CD4-positive, alpha-beta T cell treated with Interleukin-15 for 1 hour (primary cell): ENCODE measurements at places on chromosomes 5 and 9.

GRCh38 chr9:72949244-72949582 is 3.6 kb downstream of the ALDH1A1 start:
- no peak for DNase-seq

- no peak for DNase-seq
Measured at GRCh38 chr9:125771037-125771436, 23.9 kb downstream of the PBX3 start.

- no peak for DNase-seq
Measured at GRCh38 chr5:154517181-154517580, 39.2 kb upstream of the HAND1 start.

DNA sequence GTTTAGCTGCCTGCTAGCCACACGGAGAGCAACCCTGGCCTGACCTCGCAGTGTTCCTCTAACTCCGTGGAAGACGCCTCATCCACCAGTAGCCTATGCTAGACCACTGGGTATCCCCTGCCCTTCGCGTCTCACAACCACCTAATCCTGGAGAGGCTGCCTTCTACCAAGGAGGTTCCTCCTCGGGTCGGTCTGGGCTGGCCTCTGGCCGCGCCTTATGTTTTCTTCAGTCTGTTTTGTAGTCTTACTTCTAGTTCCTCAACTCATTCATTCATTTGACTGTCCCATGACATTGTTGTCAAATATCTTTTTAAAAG is 1.6 kb upstream of the TPM2 start:
- no peak for DNase-seq

GRCh38 chr5:115775999-115776398 is 40.5 kb downstream of the CDO1 start:
- DNase-seq, result no peak

DNA sequence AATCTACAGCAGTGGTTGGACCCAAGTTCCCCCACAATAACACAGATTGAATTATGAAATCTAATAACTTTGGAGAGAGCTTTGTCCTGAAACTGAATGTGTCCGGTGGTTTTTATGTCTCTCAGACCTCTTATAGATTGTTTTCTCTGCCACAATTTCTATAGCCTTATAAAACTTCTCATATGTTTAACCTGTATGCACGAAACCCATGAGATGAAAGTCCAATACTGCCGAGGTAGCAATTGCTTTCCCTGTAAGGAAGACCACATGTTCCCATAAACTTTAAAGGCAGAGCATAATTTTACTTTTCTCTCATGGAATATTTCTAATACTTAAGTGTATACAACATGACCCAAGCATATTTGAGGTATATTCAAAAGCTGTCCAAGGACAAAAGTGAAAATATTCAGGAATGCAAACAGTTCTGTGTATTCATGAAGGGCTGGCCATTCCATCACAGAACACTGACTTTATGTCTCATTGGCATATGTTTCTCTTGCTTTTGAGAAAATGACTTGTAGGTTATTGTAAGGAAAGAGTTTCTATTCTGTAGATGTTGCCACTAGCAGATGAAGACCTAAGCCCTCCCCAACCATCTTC is 94.4 kb upstream of the TLE4 start:
- DNase-seq, result no peak

GRCh38 chr5:65858316-65858715 is 68.1 kb upstream of the ERBIN start:
- no peak for DNase-seq

DNA sequence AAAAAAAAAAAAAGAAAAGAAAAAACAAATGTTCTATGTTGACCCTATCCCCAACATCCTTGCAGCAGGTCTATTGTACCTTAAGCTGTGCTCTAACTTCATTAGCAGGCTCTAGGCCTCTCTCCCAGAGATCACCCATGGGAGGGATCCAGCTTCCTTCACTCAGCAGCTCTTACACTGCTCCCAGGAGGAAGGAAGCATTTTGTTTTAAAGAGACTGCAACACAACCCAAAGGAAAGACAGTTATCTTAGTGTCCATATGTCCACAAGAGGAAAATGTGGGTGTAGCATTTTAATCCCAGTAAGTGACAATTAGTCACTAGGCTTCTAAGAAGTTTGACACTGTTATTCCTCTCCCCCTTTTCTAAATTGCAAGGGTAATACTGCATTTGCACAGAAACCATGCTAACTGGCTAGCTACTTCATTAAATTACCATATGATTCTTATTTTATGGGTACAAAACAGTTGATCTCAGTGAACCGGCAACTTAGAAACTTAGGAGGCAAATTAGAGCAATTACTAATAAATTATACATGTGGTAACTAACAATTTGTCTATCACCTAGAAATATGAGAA is 58.8 kb downstream of the MARCHF3 start:
- no peak for DNase-seq

- no peak for DNase-seq
Measured at GRCh38 chr5:109694451-109694891, 4.7 kb downstream of the MAN2A1 start.

DNA sequence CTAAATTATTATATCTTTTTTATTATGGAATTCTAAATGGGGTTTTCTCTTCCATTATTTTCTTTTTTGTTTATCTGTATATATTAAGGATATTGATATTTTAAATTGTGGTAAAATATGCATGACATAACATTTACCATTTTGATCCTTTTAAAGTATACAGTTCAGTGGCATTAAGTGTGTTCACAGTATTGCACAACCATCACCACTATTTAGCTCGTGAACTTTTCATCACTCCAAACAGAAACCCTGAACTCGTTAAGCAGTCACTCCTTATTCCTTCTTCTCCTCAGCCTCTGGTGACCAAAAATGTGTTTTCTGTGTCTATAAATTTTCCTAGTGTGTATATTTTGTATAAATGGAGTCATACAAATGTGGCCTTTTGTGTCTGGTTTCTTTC is 188.2 kb downstream of the CCDC171 start:
- DNase-seq, result no peak

- no peak for DNase-seq
Measured at GRCh38 chr9:134071149-134071548, 3.3 kb upstream of the BRD3 start.

DNA sequence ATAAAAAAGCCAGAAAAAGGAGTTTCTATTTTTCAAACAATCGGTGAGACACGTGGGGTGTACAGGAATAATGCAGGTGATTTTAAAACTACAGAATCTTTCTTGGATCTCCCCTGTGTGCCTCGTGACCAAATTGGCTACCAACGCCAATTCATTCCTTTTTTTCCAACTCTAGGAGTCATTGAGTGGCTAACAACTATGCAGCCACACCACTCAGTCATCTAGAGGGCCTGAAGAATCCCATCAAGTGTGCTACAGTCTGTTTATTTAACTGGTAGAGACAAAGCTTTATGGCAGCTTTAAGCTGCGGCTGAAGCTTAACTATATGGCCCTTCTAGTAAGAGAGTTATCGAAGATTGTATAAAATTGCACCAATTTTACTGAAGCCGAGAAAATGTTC is 113.1 kb upstream of the NIPBL start:
- DNase-seq, result no peak

DNA sequence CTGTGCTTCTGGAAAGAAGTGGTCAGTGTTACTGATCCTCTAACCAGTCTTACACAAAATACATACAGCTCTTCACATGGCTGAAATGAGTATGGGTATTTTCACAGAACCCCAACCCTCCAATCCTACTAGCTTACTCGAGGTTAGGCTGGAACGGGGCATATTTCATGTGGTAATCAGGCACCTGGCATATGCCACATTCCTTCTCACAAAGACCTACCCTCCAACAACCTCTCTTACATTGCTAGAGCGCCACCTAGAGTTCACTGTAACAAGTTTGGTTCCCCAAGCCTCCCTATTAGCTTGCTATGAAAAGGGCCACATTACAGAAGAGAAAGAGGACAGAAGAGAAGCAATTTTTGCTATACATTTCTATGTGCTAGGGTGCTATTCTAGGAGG is 597.3 kb downstream of the PRELID2 start:
- DNase-seq, result no peak

DNA sequence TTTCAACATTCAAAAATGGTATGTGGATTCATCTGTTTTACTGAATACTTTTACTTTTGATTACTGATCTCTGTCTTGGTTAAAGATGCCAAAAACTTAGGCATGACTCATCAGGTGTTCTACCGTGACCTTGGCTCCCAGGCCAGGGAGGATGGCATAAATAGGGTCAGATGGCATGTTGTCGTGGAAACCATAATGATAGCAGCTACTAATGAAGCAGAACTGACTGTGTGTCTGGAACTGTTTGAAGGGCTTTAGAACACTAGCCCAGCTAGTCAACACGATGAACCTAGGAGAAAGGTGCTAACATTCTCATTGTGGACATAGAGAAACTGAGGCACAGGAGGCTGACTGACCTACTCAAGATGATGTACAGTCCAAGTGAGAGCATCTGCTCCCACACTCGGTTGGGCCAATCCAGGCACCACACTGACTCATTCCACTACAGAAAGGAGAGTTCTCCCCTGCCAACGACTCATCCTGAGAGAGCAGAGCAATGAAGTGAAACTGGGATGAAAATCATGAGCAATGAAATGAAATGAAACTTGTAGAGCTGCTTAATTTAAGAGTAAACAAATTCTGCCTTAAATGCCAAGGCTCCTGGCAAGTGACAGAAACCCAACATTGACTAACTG is 116.0 kb downstream of the TENT4A start:
- no peak for DNase-seq

DNA sequence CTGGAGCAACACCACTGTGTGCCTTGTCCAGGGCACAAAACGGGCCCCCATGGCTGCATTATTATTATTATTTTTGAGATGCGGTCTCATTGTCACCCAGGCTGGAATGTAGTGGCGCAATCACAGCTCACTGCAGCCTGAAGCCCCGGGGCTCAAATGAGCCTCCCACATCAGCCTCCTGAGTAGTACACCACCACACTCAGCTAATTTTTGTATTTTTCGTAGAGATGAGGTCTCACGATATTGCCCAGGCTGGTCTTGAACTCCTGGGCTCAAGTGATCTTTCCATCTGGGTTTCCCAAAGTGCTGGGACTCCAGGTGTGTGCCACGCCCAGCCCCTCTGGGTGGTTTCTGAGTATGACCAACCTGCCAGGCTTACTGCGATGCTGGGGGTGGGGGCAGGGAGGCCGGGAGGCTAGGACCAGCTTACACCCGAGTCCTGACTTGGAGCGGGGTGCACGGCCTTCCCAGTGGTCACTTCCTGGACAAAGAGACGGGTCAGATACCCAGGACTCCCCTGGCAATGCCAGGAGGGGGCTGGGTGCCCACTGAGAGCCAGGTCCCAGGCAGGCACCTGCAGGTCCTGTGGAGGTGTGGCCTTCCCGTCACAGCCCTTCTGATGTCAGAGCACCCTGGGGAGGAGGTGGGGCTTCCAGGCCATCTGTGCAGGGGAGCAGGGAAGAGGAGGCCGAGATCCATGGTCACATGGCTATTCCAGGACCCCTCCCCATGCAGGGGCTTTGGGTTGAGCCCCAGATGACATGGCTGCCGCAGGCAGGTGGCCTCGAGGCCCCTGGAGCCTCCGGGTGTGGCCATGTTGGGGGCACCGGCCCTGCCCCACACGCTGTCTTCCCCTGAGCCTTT is 8.3 kb upstream of the NRARP start:
- no peak for DNase-seq

- peak; percentile 38 for DNase-seq
Measured at GRCh38 chr5:57219386-57219785, 45.5 kb downstream of the GPBP1 start.

- DNase-seq, result no peak
Measured at GRCh38 chr5:178849316-178849715, 10.4 kb upstream of the ZNF354B start.

GRCh38 chr9:124551472-124552272 is 44.5 kb upstream of the NR5A1 start:
- no peak for DNase-seq

DNA sequence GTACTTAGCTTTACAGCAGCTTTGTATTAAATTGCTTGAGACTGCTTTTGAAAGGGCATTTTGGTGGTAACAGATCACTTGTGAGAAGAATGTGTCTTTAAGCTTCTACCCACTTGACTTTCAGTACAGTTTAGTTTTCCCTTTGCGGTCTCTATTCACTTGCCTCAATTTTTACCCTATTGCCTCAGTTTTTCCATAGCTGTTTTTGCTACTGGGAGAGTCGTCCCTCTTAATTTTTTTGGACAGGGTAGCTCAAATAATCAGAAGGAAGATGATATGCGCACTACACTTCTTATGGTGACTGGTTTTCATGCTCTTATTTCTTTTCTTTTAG is 18.8 kb downstream of the UGCG start:
- DNase-seq, result no peak

DNA sequence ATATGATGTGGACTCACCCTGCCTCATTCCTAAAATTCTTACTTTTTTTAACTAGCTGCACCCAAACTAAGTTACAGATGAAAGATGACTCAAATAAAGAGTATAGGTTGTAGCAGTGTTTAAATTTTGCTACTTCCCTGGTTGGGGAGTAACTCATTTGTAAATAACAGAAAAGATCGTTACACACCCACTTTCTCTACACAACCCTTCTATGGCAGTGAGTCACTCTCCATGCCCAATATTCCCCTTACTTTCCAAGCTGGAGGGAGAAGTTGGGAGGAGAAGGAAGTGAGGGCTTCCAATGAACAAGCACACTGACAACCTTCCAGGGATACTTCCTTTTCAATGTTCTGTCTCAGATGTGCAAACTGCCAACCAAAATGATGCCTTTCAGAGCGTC is 1.9 kb downstream of the RASEF start:
- DNase-seq, result no peak

DNA sequence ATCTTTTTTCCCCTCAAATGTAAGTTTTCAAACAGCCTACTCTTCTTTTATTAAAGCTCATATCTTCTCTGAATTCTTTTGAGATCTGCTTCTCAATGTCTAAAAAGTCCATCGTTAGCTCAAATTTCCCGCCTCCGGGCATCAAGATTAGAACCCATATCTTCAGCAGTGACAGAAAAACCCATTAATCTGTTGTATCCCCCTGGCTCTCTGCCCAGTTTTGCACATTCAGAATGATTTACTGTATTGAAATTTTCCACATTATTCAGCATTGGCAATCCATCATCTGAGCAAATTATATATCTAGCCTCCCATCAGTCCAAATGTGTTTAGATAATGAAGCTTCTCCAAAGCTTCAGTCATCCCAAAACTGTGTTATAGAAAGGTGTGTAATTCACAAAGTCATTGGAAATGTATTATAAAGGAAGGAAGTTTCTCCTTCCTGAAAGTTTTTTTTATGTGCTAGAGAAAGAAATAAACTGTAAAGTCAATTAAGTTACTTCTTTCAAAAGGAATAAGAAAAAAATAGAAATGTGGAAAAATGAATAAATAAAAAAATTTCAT is 849.9 kb downstream of the MAT2B start:
- no peak for DNase-seq

GRCh38 chr5:90359073-90359920 is 50.3 kb downstream of the CETN3 start:
- DNase-seq, result no peak

DNA sequence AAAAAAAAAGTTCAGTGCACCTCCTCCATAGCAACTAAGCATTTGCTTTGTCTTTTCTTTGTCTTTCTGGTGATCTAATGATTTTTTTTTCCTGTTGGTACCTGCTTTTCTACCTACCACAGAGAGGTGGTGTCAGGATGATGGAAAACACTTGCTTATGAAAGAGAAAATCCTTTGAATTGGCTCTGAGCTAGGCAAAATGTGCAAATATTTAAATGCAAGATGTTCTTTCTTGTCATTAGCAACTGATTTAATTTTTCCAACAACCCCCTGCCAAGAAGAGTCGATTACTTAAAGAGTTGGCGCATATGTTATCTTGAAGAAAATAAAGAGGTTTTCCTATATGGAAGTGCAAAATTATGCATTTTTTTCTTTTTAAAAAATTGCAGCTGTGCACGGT is 37.7 kb downstream of the TNC start:
- no peak for DNase-seq

- DNase-seq, result no peak
Measured at GRCh38 chr5:56356836-56357160, 123.7 kb upstream of the ANKRD55 start.
